ENCODE measurements at places on chromosomes 2 and 18.

- no peak for DNase-seq
These were observed 3.6 kb downstream of the ACP1 start for GRCh38 chr2:268323-268722.

GRCh38 chr18:76996429-76996828, 136.2 kb downstream of the MBP start:
- DNase-seq = no peak

DNA sequence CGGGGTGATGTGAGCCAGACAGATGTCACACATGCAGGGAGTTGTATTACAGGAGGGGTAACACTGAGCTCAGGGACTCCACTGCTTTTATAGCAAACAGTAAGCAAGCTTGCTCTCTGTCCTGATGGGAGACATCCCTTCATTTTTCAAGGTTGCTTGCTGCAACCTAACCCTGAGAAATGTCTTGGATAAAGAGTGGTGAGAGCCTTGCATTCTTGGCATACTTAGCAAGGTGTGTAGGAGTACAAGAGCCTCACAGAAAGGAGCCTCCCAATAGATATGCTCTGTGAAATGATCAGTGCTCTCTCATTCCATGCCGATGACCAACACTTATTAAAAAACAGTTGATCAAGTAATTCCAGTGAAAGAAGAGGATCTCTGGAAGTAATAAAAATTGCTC, 8.1 kb downstream of the PFN4 start:
- no peak for DNase-seq

DNA sequence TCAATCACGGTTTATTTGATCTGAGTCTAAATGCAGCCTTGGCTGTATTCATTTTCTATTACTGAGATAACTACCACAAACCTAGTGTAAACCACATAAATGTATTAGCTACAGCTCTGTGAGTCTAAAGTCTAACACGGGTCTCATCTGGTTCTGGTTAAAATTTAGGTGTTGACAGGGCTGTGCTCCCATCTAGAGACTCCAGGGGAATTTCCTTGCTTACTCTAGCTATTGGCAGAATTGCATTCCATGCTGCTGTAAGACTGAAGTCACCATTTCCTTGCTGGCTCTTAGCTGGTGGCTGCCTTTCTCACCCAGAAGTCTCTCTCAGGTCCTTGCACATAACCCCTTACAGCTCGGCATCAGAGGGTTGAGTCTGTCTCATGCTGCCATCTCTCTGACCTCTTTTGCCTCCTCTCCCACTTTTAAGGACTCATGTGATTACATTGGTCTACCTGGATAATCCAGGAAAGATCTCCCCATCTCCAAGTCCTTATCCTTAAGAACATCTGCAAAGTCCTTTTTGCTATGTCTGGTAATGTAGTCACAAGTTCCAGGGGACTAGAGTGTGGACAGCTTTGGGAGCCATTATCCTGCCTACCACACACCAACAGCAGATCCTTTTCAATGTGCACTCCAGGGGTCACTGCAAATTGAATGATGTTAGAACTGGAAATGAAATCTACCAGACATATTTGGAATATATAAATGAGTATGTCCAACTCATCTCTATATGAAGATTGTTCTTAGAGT, 207.0 kb upstream of the AGAP1 start:
- DNase-seq = no peak

DNA sequence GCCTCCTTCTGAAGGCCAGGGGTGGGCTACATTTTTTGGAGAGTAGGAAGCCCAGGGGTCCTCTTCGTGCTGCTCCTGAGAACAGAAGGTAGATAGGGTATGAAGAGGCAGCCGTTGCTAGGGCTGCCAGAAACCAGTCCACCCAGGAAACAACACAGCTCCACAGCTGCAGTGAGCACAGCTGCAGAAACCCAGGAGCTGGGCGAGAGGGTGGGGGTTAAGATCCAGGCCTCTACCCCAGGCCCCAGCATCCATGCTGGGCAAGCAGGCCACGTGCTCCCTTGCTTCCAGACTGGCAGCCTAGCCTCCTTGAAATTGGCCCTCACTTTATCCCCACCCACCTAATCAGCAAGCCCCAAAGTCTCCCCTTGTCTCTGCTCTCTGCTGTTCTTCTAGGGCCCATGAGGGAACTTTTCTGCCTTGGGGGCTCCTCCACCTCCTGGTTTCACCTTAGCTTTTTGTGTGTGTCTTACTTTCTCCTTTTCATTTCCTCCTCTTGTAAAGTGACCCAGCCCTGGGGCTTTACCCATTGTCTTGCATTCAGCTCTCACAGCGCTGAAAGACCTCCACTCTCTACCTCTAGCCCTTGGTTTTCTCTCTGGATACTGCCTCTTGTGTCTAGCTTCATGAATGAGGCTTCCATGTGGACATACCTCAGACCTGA, 30.7 kb downstream of the STON1 start:
- no peak for DNase-seq

GRCh38 chr18:10767658-10768057, 241.8 kb downstream of the NAPG start:
- DNase-seq = no peak

DNA sequence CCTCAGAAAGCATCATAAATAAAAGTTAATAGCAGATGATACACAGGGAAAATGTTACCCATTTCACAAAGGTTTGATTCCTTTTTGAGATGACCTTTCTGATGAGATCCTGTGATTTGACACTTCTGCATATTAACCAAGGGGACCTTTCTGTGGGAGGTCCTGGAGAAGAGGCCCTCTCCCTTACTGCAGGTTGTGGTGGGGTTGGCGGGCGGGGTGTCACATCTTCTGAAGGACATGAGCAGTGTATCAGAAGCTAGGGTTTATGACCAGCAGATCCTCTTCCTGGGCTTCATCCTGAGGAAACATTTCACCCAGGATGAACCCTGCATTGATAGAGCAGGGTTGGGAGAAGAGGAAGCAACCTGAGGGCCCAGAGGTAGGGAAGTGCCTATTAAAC, 37.2 kb upstream of the SCLY start:
- no peak for DNase-seq

GRCh38 chr18:24818441-24818840, 358.0 kb downstream of the HRH4 start:
- DNase-seq = no peak

GRCh38 chr2:164044622-164045021, 308.8 kb upstream of the FIGN start:
- DNase-seq = no peak

GRCh38 chr2:210440206-210440605, 36.4 kb downstream of the LANCL1 start:
- no peak for DNase-seq

GRCh38 chr2:161955211-161955610, 118.8 kb downstream of the DPP4 start:
- no peak for DNase-seq

DNA sequence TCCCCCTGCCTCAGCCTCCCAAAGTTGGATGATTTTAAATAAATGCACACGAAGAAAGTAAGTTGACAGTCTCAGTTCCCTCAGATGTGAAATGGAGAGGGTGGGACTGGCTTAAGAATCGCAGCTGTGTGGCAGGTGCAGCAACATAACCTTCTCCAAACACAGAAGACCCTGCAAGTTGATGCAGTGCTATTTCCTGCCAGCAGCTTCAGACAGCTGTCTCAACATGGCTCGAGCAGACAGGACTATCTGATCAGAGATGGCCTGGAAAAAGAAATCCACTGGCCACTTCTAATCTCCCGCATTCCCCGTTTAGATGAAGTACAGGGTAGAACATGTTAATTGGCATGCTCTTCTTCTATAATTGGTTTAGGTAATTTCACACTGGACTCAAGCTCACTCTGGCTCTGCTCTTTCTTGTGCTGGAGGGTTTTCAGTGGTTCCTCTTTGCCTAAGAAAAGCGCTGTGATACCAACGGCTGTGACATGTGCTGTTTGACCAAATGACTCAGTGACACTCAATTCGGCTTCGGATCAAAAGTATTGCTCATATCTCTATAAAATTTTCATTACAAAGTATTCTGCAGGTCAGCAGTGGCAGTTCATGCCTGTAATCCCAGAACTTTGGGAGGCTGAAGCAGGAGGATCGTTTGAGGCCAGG, 40.2 kb downstream of the MYOM1 start:
- DNase-seq = no peak

GRCh38 chr2:157559061-157559460, 69.6 kb downstream of the ACVR1C start:
- DNase-seq = no peak

DNA sequence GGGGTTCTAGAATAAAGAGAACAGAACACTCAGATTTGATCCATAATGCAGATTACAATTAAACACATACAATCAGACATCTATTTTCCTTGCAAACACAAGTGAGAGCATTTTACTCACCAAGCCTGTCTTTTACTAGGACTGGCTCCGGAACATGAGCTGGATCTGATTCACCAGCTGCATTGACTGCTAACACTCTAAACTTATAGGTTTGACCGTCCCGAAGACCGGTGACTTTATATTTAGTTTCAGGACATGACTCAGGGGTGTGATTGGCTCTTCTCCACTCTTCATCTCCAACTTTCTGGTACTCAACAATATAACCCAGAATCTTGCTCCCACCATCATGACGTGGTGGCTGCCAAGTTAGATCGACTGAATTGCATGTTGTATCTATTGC, 112.4 kb downstream of the PLEKHA3 start:
- DNase-seq = no peak

DNA sequence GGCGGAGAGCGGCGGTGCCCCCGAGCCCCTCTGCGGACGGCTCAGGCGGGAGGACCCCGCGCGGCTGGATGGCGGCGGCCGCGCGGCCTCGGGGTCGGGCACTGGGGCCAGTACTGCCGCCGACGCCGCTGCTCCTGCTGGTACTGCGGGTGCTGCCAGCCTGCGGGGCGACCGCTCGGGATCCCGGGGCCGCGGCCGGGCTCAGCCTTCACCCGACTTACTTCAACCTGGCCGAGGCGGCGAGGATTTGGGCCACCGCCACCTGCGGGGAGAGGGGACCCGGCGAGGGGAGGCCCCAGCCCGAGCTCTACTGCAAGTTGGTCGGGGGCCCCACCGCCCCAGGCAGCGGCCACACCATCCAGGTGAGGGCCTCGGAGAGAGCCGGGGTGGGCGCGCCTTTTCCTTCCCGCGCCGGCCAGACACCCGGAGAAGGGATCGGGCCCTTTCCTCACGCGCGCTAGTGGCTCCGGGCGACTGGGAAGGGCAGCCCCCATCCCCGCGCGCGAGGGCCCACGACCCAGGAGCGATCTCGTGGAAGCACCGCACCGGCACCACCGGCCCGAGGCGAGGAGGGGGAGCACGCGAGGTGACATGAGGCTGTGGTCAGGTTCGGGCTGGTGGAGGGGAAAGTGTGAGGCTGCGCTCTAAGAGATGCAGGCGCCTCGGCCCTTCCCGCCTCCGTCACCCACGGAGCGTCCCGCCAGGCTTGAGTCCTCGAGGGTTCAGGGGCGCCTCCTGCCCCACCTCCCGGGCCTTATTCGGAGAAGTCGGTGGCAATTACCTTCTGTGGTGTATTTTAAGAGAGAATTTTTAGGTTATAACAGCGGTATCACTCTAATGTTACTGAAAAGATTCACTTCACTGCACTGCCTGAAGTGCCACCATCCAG, 607 bp downstream of the LAMA3 start:
- no peak for DNase-seq

DNA sequence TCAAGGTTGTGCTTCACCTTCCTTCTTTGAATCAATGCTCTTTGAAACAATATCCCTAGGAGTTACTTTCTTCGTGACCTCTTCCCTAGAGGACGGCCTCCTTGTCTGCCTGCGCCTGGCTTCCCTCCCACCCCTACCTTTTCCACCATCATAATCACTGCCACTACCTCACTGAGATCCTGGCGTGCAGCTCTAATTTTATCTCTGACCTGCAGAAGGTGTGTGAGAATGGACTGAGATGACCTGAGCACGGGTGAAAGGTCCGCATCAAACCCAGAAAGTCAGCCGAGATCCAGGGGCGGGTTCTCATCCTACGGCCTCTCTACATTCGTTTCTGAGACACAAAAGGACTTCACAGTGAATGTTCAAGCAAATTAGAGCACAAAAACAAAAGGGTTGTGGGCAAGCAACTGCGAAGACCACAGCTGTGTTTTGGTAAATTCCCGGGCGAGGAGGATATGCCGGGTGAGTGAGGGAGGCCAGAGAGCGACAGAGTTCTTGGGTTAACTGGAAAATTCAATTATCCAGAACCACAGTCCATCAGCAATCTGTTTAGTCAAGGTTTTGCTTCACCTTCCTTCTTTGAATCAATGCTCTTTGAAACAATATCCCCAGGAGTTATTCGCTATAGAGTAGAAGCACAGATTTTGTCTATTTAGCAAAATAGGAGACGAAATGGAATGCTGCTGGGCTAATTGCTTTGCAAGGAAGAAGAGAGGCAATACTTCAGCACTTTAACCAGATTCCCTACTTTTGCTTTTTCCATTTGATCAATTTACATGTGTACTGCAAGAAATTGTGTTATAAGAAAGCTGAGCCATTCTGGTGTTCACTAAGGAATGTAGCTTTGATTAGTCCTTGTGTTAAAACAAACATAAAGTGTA, 212.6 kb downstream of the ACKR3 start:
- no peak for DNase-seq

GRCh38 chr2:233865838-233866237, 2.3 kb downstream of the MSL3B start:
- no peak for DNase-seq

DNA sequence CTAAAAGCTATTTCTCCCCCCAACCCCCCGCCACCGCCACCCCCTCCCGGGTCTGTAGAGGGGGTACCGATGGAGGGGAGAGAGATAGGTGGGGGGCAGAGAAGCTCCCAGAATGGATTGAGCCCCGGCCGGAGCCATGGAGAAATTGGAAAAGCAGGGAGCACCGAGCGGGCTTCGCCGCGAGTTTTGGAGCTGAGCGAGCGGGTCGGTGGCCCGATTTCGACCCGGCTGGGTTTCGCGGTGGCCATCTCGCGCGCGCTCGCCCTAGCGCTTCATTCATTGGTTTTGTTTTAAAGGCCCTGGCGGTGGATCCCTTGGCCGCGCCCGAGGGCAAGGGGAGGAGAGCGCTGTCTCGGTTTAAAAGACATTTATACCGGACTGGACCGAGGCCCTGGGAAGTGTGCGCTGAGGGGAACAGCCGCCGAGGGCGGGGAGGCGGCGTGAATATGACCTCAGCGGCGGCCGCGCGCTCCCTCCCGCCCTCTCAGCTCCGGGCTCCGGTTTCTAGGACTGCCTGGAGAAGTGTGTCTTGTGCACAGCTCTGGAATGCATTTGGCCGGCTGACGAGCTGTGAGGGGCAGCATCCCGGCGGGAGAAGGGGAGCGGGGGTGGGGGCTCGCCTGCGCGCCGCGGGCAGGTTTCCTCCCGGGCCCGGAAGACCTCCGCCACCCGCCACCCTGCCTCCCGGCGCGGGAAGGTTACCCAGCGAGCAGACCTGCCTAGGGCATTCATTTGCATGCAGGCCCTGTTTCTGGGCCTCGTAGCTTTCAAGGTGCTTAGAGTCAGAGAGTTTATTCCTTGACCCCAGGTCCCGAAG, 1.7 kb upstream of the SMAD7 start:
- peak; percentile 49 for DNase-seq

Measured in SW 1271 (cell line).